ENCODE measurements at places on chromosomes 5 and 9.
A peak's percentile ranks its signal among the peaks of the same experiment; 100 is the strongest.

DNA sequence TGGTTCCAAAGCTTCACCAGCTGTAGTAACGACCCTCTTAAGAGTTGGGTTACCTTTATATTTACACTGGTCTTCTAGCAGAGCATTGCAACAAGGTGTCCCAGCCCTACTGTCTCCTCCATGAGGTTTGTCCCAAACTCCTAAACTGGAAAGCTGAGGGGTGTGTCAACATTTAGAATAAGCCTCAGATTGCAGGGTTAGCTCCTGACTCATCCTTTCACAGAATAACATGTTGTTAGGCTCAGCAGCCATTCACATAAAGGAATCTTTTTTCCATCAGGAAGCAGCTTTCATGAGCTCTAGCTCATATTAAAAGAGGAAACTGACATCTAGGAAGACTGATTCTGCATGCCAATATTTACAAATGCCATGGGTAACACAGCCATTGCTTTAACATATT, 238.7 kb downstream of the EFNA5 start:
- no peak for DNase-seq

- DNase-seq = no peak
Observed at GRCh38 chr5:80172067-80172695, 83.7 kb downstream of the SERINC5 start.

DNA sequence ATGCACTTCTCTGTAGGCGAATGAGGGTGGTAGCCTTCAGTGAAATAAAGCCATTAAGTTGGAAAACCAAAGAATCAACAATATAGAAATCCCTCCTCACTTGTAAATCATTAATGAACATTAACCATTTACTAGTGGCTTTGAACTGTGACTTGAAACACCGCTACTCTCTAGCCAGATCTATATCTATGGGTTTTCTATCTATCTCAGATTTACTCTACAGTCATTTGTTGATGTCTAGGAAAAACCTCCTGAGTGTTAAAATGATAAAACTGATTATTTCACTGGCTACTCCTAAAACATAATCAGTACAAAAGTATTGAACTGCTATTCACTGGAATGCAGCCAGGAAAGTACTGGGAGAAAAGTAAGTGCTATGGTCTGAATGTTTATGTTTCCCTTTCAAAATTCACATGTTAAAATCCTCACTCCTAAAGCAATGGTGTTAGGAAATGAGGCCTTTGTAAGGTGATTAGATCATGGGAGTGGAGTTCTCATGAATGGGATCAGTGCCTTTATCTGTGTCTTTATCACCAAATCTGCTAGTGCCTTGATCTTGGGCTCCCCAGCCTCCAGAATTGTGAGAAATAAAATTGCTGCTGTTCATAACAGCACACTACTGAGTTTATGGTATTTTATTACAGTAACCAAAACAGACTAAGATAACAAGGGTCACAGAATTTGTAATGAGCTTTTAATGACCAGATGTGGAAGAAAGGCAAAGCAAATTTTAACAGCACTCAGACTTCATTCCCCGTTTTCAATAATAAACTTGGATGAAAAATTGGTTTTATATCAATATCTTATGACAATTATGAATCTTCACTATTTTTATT, 8.6 kb upstream of the OXCT1 start:
- DNase-seq = no peak

DNA sequence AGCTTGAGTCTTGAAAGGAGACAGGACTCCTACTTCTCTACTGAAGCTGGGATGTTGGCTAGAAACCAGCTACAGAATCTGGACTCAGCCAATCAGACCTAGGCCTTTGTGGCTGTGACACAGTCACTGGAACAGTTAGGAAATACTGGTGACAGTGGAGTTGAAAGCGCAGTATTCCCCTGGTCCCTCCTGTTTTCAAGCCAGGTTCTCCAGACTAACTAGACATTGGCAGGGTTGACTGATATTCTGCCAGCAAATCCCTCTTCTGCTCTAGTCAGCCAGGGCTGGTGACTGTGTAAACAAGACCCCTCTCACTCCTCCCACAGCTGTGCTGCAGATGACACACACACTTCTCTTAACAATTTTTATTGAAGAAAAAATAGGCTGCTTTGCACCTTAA, 8.7 kb downstream of the SHROOM1 start:
- DNase-seq = no peak

DNA sequence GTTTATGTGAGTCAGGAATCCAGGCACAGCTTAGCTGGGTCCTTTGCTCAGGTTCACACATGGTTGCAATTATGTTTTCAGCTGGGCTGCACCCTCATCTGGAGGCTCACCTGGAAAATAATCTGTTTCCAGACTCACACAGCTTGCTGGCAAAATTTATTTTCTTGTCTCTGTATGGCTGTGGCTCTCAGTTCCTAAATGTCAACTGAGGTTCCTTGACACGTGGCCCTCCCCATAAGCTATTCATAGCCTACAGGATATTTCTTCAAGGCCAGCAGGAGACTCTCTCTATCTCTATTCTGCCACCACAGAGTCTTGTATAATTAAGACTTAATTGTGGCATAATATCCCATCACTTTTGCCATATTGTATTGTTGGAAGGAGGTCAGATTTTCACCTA, 732.0 kb downstream of the CDH18 start:
- no peak for DNase-seq

GRCh38 chr5:39063037-39063436, 11.2 kb downstream of the RICTOR start:
- DNase-seq = no peak

DNA sequence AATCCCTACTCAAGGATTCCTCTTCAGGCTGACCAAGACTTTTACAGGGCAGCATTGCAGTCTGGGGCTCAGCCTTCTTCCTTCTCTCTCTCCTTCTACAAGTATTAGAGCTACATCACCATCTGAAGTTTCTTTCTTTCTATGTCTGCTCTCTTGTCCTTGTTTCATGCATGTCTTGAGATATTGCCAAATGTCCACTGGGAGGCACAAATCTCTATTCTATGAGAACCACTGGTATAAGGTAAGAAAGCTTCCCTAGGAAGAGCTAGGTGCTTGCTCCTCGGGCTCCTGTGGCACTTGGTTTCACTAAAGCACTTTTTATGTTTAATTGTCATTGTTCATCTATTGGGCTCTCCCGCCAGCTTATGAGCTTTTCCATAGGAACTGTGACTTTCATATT, 289.2 kb upstream of the PCSK5 start:
- DNase-seq = no peak

DNA sequence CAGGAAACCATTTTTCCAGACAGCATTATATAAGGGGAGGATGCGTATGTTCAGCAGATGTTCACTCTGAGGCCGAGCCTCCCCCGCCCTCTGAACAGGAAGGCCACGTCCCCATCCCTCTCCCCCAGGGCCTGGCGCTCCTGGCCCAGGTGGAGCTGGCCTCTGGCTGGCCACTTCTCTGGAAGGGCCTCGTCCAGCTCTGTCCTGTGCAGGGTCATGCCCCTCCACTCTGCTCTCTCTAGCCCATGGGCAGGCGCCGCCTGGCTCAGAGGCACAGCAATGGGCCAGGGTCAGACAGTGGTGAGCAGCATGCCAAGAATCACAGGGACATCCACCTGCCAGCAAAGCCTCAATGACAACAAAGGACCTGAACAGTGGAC, 34.2 kb downstream of the ADAMTS2 start:
- no peak for DNase-seq

GRCh38 chr9:132880324-132880661, 1.6 kb downstream of the SPACA9 start:
- DNase-seq = no peak

DNA sequence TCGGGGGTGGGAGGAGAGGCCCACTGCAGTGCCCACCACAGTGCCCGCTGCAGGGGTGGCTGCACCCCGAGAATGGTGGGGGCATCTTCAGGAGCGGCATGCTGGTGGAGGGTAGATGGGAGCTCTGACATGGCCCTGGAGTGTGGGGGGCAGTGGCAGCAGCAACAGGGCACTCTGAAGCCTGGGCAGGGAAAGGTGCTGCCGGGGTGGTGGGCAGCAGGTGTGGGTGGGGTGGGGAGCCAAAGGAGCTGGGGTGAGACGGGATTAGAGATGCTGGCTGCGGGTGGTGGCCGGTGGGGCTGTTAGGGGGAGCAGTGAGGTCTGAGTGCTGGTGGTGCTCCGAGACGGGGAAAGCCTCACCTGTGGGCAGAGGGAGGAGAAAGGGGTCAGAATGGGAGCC, 18.0 kb downstream of the FAM193B start:
- no peak for DNase-seq

DNA sequence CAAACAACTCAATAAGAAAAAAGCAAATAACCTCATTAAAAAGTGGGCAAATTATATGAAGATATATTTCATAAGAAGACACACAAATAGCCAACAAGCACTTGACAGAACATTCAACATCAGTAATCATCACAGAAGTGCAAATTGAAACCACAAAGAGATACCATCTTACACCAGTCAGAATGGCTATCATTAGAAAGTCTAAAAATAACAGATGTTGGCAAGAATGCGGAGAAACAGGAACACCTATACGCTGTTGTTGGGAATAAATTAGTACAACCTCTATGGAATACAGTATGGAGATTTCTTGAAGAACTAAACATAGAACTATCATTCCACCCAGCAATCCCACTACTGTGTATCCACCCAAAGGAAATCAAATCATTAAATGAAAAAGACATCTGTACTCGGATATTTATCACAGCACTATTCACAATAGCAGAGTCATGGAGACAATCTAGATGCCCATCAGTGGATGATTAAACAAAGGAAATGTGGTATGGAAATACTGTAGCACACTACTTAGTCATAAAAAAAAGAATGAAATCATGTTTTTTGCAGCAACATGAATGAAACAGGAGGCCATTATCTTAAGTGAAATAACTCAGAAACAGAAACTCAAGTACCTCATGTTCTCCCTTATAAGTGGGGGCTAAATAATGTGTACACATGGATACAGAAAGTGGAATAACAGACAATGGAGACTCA, 106.8 kb upstream of the FST start:
- no peak for DNase-seq

DNA sequence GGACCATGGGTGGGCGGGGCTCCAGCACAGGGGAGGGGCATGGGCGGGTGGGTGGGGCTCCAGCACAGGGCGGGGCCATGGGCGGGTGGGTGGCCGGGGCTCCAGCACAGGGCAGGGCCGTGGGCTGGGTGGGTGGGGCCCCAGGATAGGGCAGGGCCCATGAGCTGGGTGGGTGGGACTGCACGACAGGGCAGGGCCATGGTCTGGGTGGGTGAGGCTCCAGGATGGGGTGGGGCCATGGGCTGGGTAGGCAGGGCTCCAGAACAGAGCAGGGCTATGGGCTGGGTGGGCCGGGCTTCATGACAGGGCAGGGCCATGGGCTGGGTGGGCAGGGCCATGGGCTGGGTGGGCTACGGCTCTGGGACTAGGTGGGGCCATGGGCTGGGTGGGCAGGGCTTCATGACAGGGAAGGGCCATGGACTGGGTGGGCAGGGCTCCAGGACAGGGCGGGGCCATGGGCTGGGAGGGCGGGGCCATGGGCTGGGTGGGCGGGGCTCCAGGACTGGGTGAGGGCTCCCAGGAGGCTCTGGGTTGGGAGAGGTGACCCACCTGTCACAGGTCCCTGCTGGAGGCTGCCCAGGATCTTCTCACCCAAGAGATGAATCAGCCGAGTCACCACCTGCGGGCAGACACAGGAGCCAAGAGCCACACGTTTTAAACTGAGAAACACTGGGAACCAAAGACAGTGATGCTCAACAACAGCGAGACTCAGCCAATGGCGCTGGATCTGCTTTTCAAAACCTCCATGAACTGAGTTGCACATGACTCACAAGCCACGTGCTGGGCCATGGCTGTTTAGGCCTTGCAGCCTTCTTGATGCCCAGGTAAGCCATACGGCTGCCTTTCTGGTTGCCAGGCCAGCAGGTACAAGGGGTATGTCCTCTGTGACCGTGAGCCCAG, 33.6 kb upstream of the NSMF start:
- peak; percentile 8 for DNase-seq

DNA sequence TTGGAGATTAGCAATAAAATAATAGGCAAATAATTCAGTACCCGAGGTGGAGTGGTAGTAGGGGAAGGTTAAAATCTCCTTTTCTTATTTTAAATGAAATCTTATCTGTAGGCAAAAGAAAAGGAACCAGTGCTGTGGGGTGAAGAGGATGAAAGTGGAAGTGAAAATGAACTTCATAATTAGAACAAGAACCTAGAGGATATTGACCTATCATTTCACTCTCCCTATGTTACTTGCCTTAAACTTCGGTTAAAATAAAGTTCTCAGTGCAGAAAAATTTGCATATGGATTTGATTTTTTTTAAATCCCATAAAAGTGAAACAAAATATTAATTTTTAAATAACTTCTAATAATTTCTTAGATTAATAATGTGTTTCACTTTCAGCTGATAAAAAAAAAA, 1094.9 kb upstream of the C9orf72 start:
- DNase-seq = no peak

- DNase-seq = no peak
Observed at GRCh38 chr9:137488327-137488653, 29.2 kb upstream of the NSMF start.

DNA sequence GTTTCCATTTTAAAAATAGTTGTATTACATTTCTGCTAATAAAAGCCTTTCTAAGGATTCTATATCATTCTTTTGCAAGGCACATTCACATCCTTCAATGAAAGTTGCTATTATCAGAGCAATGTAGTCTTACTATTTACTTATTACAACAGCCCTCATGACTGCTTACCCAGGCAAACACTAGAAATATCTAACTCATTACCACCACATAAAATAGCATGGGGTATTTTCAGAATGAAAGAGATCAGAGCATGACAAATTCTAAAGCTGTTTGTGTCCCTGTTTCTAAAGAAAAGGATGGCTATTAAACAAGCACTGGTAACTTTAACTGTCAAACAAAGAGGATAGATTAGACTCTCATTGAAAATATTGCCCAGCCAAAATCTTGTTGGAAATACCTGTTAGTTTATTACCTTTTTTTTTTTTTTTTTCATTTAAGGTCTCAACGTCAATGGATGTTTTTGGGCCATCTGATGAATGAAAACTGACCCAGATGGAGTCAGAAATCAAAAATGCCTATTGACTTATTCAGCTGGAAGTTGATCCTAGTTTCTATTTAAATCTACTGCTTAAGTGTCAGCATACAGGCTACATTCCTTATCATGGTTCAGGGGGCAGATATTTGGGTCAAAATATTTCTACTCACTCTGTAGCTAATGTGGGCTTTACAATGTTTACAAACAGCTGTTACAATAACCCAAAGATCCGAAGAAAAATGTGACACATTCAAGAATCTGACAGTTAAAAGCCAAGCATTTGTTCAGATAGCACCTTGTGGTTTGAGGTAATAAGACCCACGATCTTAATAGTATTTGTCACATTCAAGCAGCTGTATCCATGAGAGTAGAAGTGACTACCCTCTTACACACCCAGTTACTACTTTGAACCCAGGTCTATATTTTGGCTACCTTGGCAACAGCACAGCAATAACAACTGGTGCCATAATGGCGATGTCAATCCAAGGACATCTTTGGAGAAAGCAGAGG, 554.8 kb upstream of the MEF2C start:
- no peak for DNase-seq

DNA sequence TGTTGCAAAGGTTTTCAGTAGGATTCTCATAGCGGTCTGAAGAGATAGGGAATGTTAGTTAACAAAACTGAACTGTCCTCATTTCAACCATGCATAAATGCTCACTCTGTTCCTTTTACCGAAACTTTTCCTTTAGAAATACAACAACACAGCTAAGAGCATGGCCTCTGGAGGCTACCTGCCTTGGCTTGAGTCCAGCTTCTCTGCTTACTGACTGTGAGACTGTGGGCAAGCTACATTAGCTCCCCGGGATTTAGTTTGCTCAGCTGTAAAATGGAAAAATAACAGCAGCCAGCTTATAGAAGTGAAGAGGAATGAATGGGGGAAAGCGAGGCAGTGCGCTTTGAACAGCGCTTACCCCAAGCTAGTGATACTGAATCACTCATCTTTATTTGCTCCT, 507.9 kb upstream of the DAP start:
- DNase-seq = no peak

- DNase-seq = no peak
Observed at GRCh38 chr9:22064957-22065356, 55.9 kb upstream of the CDKN2B start.

All from activated T-helper 1 cell treated with anti-CD3 and anti-CD28 coated beads, Interleukin-12 subunit alpha, Interleukin-12 subunit beta, Interleukin-2, Interleukin-4 antibody, amounts not matched to agents 30 ng/mL and 10 ng/mL and 1 ng/mL, durations not matched to agents 14 hours and 24 hours and 36 hours (primary cell).